ENCODE measurements at places on chromosomes 2 and 18.

- no peaks in the 10 kb centered on the region for H3K36me3 ChIP-seq
- H3K27ac ChIP-seq, result no peak overlapping the region
- no peaks in the 10 kb centered on the region for H3K27me3 ChIP-seq
- H3K4me1 ChIP-seq, result no peaks in the 10 kb centered on the region
Measured at GRCh38 chr2:8255448-8255800, 426.4 kb upstream of the ID2 start.

DNA sequence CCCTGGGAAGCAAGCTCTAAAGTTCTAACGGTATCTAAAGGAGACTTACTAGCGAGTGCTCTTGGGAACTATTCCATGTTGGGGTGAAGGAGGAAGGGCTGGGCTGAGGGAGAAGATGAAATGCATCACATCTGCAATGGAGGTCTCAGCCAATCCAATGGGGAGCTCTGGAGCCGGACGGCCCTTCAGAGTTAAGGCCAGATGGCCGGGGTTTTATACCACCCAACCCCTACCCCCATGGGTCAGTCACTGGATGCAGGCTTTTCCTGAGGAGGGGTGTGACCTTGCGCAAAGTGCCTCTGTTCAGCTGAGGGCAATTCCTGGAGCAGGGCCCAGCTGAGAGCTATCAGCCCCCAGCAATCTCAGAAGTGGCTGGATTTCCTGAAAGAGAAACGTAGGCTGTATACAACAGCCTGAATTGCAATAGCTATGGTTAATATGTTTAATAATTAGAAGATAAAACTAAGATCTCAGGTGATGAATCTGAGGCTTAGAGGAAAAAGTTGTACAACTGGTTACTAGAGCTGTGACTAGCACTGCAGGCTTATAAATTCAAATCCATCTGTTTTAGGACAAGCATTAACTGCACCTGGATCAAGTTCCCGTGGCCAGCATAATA, 21.6 kb downstream of the EIPR1 start:
- H3K4me3 ChIP-seq, result no peak overlapping the region
- peaks cover 5% of the 10 kb centered on the region for H3K36me3 ChIP-seq
- H3K4me1 ChIP-seq, result no peaks in the 10 kb centered on the region
- H3K27ac ChIP-seq, result no peak overlapping the region
- DNase-seq, result no peak

DNA sequence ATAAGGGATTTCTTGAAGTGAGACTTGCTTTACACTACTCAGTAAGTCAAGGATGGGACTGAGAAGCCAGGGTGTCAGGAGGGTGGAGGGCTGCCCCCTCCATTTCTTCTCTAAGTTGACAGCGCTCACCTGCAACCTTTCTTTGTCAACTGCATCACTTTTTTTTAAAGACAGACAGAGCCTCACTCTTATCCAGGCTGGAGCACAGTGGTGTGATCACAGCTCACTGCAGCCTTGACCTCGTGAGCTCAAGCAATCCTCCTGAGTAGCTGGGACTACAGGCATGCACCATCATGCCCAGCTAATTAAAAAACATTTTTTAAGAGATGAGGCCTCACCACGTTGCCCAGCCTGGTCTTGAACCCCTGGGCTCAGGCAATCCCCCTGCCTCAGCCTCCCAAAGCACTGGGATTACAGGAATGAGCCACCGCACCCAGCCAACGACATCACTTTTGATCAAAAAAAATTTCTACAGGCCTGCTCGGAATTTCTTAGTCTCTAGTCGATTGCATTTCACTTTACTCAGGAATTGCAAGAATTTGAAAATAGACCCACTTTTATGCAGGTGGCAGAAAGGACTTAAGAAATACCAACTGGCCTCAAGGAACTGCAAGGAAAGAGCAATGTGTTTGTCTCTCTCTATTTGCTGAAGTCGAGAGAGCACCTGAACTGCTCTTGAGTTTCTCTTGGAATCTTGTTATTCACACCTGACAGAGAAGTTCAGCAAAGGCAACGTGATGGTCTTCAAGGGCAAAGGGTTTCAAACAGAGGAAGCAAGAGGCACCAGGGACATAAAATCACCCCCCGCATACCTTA, 101.4 kb downstream of the MYOM1 start:
- no peak overlapping the region for H3K4me3 ChIP-seq
- no peaks in the 10 kb centered on the region for H3K4me1 ChIP-seq
- no peaks in the 10 kb centered on the region for H3K36me3 ChIP-seq
- H3K27me3 ChIP-seq, result no peaks in the 10 kb centered on the region

GRCh38 chr2:201929281-201930026, 104.2 kb upstream of the FZD7 start:
- H3K4me1 ChIP-seq, result no peaks in the 10 kb centered on the region
- DNase-seq, result no peak
- no peak overlapping the region for H3K4me3 ChIP-seq
- no peaks in the 10 kb centered on the region for H3K27me3 ChIP-seq
- no peak overlapping the region for H3K27ac ChIP-seq
- H3K36me3 ChIP-seq, result no peaks in the 10 kb centered on the region

- no peak for DNase-seq
- H3K4me3 ChIP-seq, result no peak overlapping the region
- no peaks in the 10 kb centered on the region for H3K4me1 ChIP-seq
- no peaks in the 10 kb centered on the region for H3K27me3 ChIP-seq
- no peaks in the 10 kb centered on the region for H3K36me3 ChIP-seq
- H3K27ac ChIP-seq, result no peak overlapping the region
Measured at GRCh38 chr2:12678186-12678585, 38.5 kb upstream of the TRIB2 start.

Measured in CD8-positive, alpha-beta memory T cell (primary cell).